ENCODE measurements at places on chromosomes 5 and 9. TPM values are rescaled to one million over a fixed set of nuclear protein-coding genes. Genes with fewer than 3 reads are reported as not detected.

The RLN1 gene
- total RNA-seq: not detected

The HTR4 gene
- 0.08 TPM for total RNA-seq

The SKP1 gene
- total RNA-seq: 288 TPM

The ACOT12 gene
- total RNA-seq: not detected

All from smooth muscle cell of the coronary artery (primary cell).